Lower leg skin (tissue), 4 donors: ENCODE measurements at places on chromosomes 5 and 9. TPM values are rescaled to one million over a fixed set of nuclear protein-coding genes. Genes with fewer than 3 reads are reported as not detected.

Gene PCDHB2
- total RNA-seq, result 3.7 TPM

DNA sequence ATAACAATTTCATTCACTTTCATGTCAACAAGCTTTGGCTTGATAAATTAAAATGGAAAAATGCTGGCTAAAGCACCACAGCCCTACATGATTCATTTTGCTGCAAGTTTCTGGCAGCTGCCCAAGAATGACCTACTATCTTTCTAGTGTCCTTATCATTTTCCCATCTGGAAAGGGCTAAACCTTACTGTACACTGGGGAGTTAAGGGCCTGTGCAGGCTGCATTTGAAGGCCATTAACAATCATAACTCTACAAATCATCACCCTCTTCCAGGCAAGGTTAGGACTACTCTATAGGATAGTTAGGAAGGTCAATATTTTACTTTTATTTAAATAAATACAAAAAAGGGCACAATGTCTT is 579.7 kb upstream of the ZNF608 start:
- no peak for DNase-seq

- DNase-seq, result no peak
Observed at GRCh38 chr5:90830058-90830457, 271.5 kb downstream of the ADGRV1 start.

Gene CKMT2
- total RNA-seq, result 4.0 TPM

- DNase-seq, result peak; percentile 98
Observed at GRCh38 chr9:129737479-129738274, 15.2 kb downstream of the PTGES start.

GRCh38 chr9:111965566-111966019 is 69.0 kb downstream of the UGCG start:
- DNase-seq, result no peak

Gene FBN2
- total RNA-seq, result 0.39 TPM

- no peak for DNase-seq
Observed at GRCh38 chr9:70228611-70229010, 30.2 kb upstream of the SMC5 start.

DNA sequence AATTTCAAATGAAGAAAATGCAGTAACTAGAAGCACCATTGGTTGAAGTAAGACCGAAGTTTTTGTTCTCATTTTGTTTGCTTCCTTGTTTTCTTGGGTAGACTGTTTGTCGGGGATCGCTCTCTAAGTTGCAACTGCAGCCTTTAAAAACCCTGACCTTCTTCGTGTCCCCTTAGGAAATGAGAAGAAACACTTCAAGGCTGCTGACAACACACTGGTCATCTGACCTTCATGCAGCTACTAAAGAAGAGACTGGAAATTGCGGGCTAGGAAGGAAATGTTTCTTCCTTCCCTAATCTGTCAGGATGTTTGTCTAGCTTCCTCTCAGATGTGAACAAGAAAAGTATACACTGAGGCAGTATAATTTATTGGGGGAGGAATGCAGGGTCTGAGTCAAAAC is 50.7 kb upstream of the CHSY3 start:
- DNase-seq, result no peak

- DNase-seq, result no peak
Observed at GRCh38 chr5:170161069-170161468, 55.4 kb downstream of the FOXI1 start.

- DNase-seq, result no peak
Observed at GRCh38 chr5:147369742-147370374, 135.0 kb downstream of the STK32A start.

GRCh38 chr5:74418709-74419108 is 221.8 kb downstream of the ENC1 start:
- DNase-seq, result no peak
